ENCODE measurements at places on chromosomes 3 and 15.

- DNase-seq, result no peak
Measured at GRCh38 chr3:39935261-39935660, 125.9 kb downstream of the MYRIP start.

GRCh38 chr3:62587579-62588031 is 214.3 kb upstream of the FEZF2 start:
- DNase-seq, result no peak

DNA sequence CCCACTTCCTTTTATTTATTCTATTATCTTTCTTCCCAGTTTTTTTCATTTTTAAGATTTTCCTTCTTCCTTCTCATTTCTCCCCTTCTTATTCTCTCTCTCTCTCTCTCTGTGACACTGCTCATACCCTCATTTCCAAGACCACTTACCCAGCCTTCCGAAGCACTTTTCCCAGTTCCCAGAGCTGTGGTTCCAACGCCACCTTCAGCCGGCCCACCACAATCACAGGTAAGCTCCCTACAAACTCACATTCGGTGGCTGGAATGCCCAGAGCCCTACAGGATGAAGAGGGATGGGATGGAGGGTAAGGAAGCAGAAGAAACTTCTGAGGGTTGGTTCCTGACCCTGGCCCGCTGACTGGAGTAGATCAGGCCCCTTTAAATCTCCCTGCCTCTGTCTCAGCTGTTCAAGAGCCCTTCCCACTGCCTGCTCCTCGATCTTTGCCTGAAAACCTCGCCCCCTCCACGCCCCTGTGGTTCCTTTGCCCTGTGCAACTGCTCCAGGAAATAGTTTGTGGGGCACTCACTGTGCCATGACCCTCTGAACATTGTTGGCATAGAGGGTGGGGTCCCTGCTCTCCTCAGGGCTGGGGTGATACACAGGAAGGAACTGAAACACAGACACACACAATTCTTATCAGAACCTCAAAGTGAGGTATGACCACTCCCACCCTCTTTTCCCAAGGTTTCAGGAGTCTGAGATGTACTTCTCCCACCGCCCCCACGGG is 4.8 kb downstream of the LPCAT4 start:
- no peak for DNase-seq

GRCh38 chr3:123346021-123346420 is 102.9 kb downstream of the ADCY5 start:
- DNase-seq, result no peak

- no peak for DNase-seq
Measured at GRCh38 chr3:55486101-55486856, 827 bp downstream of the WNT5A start.

DNA sequence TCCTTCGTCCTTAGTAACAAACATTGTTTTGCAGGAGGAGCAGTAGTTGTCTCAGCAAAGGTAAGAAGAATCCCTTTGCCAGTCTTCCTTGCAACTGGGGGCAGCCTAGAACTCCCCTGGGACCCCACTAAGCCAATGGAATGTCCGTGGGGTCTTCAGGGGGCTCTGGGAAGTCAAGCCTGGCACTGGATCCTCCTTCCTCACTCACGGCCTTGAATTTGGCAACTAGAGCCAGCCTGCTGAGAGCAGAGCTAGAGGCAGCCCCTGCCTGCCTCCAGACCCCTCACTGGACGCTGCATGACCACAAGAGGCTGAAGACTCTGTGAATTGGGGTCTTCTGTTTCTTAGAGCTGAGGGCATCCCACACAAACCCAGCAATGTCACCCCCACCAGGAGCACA is 18.6 kb upstream of the PRR23E start:
- DNase-seq, result no peak

DNA sequence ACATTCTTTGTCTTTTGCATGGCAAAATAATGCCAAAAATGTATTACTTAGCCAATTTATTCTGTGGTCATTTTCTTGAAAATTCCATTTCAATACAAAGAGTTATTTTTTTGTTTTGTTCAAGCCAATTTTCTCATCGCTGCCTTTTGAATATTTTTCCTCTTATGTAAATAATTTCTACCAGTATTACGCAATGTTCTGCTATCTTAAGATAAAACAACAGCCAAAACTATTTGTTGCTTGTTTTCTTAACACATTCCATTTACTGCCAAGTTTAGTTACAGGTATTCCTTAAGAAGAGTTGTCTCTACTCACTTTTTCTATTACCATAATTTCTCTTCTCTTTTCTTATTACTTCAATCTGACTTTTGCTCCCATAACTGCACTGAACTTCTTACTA is 163.1 kb downstream of the ROBO1 start:
- DNase-seq, result no peak

DNA sequence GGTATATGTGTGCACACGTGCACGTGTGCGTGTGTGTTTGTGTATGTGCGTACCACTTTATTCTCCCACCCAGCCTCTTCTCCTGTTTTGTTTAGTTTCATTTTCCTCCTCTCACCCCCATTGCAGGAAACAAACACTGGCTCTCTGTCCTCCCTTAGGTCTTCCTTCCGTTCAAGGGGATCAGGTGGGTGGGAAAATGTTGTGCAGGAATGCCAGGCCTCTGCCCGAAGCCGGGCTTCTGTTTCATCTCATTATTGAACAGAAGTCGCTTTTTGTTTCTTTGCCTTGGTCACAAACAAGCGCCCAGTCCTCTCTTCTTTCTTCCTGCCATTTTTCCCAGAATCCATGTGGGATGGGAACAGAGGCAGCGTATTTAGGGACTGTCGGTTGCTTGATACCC is 69.6 kb downstream of the IGF1R start:
- DNase-seq, result no peak

DNA sequence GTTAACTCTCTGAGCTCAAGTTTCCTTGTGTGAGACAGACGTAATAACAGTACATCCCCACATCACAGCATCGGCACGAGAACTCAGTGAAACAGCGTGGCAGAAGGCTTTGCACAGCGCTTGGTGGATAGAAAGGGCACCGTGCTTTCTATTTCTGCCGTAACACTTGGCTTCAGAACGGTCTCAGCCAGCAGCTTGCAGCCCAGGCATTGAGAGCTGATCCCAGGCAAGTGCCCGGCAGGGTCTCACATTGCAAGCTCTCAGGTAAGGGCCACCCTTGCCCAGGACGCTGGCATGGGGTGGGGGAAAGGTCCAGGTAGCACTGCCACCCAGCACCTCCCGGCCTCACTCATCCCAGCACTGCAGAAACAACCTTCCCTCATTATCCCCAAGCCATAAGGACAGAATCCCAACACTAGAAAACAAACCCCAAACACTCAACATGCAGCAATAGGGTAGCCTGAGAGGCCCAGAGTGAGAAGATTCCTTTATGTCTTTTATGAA is 70.5 kb upstream of the ITGA11 start:
- no peak for DNase-seq

GRCh38 chr15:22936577-22937472 is 43.3 kb downstream of the CYFIP1 start:
- peak; percentile 27 for DNase-seq

- DNase-seq, result no peak
Measured at GRCh38 chr3:170258105-170258487, 35.9 kb downstream of the PRKCI start.

DNA sequence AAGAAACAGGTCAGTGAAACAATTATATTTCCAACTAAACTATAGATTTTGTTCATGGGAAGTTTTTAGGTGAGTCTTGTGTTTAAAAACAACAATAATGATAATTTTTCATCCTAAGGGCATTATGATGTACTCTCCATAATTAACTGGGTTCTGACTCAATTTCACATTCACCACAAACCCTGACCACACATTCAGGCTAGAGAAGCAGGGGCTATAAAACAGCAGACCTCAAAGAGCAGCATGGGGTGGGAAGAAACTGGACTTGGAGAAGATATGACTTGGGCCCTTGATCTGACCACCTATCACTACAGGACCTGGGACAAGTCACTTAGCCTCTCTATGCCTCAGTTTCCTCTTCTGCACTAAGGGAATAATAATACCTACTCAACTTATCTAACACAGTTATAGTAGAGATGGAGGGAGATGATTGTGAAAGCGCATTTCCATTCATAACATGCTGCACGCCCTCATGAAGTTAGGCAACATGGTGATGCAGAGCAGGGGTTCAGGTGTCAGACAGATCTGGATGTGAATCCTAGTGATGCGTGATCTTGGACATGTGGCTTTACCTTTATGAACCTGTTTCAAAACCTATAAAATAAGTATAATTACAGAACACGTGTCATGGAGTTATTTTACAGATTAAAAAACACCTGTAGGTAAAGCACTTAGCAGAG is 63.0 kb upstream of the ACP3 start:
- no peak for DNase-seq

GRCh38 chr3:124158168-124158881 is 166.4 kb upstream of the ROPN1 start:
- no peak for DNase-seq

- no peak for DNase-seq
Measured at GRCh38 chr3:41094351-41094750, 105.0 kb upstream of the CTNNB1 start.

DNA sequence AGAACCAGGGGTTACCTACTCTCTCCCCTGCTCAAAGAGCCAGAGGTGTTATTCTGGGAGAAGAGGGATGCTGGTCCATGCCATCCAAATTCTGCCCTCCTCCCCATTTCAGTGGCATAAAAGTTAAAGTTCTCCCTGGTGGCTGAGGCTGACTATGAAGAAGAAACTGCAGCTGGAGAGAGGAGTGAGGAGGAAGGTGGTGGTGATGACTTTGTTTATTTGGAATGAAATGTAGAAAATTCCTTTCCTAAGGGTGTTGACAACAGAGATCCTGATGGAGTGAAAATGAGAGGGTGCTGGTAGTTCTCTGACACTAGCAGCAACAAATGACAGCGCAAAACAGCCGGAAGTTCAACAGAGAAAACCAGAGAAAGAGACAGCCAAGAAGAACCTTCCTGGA is 100.4 kb downstream of the PCCB start:
- DNase-seq, result no peak

DNA sequence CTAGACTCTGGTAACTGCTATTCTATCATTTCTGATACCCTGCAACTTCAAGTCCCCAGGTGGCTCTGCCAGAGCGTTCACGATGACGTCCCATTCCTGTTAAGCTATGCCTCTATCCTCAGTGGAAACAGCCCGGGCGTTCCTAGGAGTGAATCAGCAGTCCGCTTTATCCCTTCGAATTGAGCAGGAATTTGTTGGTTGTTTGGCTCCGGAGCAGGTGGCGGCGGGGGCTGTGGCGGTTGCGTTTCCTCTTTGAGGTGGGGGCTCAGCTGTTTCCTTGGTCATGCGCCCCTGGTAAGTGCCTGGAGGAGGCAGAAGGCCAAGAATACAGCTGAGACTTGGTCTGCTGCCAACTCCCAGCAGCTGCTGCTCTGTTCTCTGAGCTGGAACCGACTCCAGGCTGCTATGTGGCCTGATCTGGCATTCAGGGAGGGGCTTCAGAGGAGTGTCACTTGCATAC is 25.2 kb downstream of the ARPP21 start:
- DNase-seq, result no peak

DNA sequence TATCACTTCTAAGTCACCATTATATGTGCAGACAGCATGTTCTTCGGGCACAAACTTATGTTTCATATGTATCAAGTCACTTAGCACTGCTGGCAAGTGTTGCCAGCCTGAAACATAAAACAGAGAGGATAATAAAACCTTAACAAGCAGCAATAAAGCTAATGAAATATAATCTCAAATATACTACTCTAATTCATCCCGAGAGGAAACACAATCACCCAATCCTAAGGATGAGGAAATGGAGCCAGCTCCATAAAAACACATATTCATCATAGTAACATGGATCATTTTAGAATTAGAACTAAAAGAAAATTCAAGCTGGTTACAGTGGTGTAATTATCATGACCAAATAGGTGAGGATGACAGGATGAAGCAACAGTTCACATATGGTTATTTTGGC is 1072.7 kb downstream of the EPHA3 start:
- no peak for DNase-seq

DNA sequence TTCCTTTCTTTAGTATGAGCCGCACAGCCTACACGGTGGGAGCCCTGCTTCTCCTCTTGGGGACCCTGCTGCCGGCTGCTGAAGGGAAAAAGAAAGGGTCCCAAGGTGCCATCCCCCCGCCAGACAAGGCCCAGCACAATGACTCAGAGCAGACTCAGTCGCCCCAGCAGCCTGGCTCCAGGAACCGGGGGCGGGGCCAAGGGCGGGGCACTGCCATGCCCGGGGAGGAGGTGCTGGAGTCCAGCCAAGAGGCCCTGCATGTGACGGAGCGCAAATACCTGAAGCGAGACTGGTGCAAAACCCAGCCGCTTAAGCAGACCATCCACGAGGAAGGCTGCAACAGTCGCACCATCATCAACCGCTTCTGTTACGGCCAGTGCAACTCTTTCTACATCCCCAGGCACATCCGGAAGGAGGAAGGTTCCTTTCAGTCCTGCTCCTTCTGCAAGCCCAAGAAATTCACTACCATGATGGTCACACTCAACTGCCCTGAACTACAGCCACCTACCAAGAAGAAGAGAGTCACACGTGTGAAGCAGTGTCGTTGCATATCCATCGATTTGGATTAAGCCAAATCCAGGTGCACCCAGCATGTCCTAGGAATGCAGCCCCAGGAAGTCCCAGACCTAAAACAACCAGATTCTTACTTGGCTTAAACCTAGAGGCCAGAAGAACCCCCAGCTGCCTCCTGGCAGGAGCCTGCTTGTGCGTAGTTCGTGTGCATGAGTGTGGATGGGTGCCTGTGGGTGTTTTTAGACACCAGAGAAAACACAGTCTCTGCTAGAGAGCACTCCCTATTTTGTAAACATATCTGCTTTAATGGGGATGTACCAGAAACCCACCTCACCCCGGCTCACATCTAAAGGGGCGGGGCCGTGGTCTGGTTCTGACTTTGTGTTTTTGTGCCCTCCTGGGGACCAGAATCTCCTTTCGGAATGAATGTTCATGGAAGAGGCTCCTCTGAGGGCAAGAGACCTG is 13.2 kb downstream of the GREM1 start:
- peak; percentile 15 for DNase-seq

- no peak for DNase-seq
Measured at GRCh38 chr3:56251343-56251945, 216.8 kb downstream of the ERC2 start.
